Hematopoietic multipotent progenitor cell treated with erythropoietin and hydrocortisone succinate and interleukin-3 and kit ligand, for 17 days (in vitro differentiated cells): ENCODE measurements at places on chromosomes 6 and 20.
A peak's percentile ranks its signal among the peaks of the same experiment; 100 is the strongest.

- DNase-seq, result peak; percentile 66
Observed at GRCh38 chr6:7108964-7109836, 1.4 kb downstream of the RREB1 start.

GRCh38 chr6:109841869-109842268 is 136.2 kb upstream of the GPR6 start:
- no peak for DNase-seq

DNA sequence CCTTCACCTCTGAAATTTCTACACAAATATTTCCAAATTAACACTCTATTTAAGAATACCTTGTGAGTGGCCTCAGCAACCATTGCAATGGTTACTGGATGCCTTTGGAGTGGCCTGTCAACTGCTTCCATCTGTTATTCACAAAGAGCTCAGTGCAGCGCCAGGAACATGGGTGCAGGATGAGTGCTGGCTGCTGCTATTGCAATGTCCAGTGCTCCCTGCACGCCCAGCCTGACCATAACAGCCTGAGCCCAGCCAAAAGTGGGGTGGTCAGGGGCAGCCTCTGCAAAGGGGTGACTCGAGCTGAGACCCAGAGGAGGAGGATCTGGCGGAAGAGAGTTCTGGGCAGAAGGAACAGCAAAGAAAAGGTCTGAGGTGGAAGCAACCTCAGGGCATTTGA is 18.4 kb downstream of the CASS4 start:
- no peak for DNase-seq

GRCh38 chr20:61810738-61811135 is 254.9 kb downstream of the TAF4 start:
- DNase-seq, result no peak

GRCh38 chr6:123562264-123562663 is 74.5 kb downstream of the TRDN start:
- DNase-seq, result no peak

DNA sequence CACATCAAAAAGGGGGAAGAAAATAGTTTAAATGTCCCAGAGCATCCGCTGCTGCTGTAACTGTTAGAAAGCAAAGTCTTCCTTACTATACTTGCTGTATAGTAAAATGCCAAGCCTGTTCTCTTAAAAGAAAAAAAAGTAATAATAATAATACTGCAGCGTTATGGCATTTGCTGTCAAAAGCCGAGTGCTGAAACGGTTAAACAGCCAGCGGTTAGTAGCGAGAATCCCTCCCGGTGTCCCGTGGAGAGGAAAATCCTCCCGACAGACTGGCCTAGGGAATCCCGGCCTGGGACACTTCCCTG is 19.5 kb upstream of the NFATC2 start:
- DNase-seq, result no peak

GRCh38 chr6:98970469-98970868 is 22.7 kb upstream of the FBXL4 start:
- no peak for DNase-seq

DNA sequence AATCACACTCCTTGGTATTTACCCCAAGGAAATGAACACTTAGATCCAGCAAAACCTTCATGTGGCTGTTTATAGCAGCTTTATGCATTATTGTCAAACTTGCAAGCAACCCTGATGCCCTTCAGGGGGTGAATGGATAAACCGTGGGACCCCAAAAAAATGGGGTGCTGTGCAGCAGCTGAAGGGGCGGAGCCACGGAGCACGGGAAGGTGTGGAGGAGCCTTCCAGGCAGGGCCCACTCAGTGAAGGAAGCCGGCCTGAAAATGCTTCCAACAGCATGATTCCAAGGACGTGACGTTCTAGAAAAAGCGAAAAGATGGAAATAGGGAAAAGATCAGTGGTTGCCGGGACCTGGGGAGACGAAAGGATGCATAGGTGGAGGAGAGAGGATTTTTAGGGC is 25.6 kb upstream of the FRMD1 start:
- DNase-seq, result no peak

GRCh38 chr6:63677282-63677681 is 41.7 kb downstream of the PHF3 start:
- DNase-seq, result no peak

DNA sequence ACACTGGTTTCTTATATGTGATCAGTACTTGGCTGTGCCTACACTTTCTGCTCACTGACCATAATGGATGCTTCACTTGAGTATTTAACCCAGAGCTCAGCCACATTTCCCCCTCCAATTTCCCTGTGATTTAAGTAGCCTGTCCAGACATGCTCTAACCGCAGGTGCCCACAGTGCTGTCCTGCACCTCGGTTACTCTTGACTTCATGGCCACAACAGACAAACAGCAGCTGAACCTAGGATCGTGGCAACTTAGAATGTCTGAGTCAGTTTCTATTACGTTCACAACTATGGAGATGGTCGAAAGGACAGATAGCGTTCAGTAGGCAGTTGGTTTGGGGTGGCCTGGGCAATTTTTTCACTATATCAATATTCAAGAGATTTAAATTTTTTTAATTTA is 306.9 kb upstream of the SGK1 start:
- no peak for DNase-seq

DNA sequence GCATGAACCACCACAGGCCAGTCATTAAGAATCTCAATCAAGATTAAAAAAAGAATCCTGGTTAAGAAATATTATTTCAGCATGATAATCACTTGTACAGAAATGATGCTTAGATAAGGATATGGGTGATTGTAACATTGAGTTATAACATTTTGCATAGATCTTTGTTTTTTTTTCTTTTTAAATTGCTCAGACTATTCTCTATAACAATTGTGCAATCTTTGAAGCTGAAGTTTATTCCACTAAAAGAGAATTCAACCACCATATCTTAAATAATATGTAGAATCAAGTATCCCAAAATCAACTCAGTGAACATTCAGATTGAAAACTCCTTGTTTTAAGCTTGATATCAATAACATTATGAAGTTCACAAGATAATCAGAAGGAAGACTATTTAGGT is 663 bp upstream of the SMIM28 start:
- no peak for DNase-seq

DNA sequence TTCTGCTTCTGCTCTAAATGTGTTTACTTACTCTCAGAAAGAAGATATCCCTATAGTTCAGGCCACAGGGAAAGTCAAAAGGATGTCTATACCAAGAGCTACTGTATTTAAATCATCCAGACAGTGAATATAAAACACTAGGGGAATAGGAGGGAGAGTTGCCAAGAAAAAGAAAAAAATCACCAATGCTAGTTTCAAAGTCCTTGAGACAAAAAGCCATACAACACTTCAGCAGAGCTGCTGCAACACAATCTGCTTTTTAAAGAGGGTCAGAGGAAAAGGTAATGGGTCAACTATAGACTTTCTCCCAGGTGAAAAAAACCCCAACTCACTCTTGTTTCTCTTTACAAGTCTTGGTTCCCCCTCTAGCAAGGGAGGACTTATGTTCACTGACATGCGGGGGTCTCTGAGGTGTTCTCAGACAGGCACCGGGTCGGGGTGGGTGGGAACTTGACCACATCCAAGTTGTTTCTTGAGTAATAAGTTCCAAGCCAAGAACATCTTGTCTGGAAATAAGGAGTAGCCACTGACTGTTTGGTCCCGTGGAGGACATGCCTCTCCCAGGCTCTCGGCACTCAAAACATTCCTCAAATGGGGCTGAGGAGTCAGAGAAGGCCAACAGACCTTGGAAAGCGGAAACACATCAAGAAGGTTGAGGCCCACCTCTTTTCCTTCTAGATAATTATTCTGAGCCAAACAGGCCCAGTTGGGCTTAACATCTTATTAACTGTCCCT is 47.7 kb downstream of the GJA10 start:
- DNase-seq, result no peak
